ENCODE measurements at places on chromosomes 3 and 15.

DNA sequence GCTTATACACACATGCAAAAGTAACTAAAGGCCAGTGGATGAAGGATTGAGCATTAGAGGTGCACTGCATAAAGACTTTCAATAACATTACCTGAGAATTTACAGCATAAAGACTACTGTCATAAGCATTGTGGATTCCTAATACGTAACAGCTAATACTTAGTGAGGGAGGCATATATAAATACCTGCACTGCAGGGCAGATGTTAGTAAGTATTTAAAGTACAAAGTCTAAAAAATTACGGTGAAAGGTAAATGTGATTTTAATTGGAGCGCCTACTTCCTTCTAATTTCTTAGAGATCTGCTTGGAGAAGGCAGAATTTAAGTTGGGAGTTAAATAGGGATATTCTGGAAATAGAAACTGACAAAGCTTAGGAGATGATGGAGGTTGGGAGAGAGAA, 25.4 kb upstream of the TRPM7 start:
- no peak for DNase-seq

- no peak for DNase-seq
Measured at GRCh38 chr3:196916221-196916620, 26.1 kb downstream of the NCBP2 start.

GRCh38 chr15:23074684-23075083, 35.3 kb upstream of the TUBGCP5 start:
- no peak for DNase-seq

GRCh38 chr15:22265056-22265945, 185.0 kb downstream of the OR4M2 start:
- no peak for DNase-seq

GRCh38 chr15:46616033-46616432, 981.2 kb downstream of the SQOR start:
- DNase-seq, result no peak

DNA sequence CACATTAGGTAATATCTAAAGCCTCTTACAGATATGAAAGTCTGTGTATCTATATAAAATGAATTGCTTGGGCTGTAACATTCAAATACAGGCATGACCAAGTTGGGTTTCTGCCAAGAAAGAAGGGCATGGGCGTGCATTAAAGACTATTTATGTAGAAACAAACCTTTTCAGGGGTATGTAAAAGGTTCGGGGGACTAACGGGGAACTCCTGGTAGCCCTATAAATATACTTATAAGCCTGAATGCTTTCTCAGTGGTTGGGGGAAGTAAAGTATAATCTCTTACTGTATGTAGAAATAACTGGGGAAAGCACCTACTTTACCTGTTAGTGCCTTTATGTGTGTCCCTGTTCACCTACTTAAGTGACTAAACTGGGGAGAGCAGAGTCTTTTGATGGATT, 154.5 kb upstream of the TBL1XR1 start:
- no peak for DNase-seq

DNA sequence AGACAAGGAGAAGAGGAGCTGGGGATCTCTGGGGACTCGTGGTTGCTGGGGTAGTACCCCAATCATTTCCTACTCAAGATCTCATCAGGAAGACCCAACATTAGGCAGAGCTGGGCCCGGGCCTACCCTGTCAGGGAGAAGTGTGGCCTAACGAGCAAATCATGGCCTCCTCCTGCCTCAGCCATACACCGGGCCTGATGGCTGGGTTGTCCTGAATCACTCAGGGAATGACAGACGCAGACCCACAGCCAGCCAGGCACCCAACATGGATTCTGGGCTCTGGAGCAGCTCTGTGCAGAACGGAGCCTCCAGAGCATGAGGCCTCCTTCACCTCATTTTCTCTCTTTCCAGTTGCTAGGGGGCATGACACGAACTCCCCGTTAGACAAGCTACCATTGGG, 19.7 kb downstream of the ITGA11 start:
- no peak for DNase-seq

- no peak for DNase-seq
Measured at GRCh38 chr3:103083848-103084631, 649.2 kb downstream of the ZPLD1 start.

GRCh38 chr3:111071257-111072030, at the start of gene NECTIN3:
NECTIN3 (plus strand) TSS chr3:111071816; CDS start chr3:111072018, 202 bp downstream.
- DNase-seq, result peak; percentile 66

- DNase-seq, result no peak
Measured at GRCh38 chr15:54829821-54830220, 366.9 kb downstream of the RSL24D1 start.

DNA sequence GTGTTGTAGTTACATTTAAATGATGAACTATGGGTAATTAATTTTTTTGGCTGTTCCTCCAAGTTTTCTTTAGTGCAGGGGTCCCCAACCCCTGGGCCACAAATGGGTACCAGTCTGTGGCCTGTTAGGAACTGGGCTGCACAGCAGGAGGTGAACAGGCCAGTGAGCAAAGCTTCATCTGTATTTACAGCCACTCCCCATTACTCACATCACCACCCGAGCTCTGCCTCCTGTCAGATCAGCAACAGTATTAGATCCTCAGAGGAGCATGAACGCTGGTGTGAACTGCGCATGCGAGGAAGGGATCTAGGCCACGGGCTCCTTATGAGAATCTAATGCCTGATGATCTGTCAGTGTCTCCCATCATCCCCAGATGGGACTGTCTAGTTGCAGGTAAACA, 75.9 kb upstream of the RPL35A start:
- no peak for DNase-seq

GRCh38 chr15:29090617-29091466, 178.8 kb downstream of the NSMCE3 start:
- DNase-seq, result no peak

DNA sequence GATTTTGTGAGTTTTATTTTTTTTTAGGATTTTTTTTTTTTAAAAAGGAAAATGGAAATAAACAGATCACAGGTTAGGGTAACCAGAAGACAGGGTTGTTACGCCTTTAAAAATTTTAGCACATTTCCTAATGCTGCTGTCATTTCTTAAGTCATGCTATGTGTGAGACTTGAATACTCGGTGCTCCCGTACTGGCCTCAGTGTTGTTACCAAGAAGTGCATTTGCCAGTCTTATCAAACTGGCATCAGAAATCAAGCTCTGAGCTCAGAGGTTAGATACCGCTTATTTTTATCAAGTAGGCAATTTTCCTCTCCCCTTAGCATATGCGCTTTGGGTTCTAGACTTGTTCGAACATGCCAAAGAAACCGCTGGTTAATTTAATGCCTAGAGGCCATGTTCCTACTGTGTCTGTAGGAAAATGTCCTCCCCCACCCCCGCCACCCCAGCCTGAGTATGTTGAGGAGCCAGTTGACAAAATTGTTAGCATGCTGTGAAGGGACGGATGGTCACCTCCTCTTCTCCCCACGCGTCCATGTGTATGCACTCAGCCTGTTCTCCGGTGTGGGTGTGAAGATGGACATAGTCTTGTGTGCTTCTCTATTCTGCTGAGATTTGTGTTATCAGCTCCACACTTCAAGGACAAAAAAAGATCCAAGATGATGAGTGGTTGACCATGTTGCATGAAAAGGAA, 88.9 kb downstream of the ITPR1 start:
- DNase-seq, result no peak

DNA sequence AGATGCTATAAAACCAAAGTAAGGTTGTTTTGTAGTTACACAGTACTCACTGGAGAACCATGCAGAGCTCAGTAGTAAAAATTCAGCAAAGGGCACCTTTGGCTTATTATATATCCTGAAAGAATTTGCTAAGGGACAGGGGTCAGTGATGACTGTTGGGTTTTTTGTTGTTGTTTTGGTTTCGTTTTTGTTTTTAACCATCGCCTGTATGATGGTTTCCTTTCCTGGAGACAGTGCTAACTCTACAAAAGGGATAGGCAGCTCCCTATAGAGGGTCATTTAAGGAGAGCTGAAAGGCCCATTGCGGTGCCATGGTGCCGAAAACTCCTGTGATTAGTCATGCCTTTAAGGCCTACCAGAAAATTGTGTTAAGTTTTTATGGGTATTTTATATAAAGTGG, 118.2 kb upstream of the GOLIM4 start:
- DNase-seq, result no peak

DNA sequence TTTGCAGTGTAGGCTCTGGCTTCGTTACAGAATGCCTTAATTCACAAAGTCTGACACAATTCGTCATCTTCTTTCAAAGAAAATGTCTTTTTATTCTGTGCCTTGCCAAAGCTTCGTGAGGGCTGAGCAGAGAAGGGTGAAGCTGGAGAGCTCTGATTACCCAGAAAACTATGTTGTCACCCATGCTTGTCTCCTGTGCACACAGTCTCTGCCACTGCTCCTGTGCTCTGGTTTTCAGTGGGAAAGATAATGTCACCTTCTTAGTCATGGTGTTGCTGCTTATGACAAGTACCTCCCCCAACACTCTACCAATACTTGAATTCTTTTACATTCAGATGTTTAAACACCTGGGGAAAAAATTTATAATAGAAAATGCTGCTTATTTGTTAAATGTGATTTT, 509.2 kb upstream of the GRM7 start:
- no peak for DNase-seq

DNA sequence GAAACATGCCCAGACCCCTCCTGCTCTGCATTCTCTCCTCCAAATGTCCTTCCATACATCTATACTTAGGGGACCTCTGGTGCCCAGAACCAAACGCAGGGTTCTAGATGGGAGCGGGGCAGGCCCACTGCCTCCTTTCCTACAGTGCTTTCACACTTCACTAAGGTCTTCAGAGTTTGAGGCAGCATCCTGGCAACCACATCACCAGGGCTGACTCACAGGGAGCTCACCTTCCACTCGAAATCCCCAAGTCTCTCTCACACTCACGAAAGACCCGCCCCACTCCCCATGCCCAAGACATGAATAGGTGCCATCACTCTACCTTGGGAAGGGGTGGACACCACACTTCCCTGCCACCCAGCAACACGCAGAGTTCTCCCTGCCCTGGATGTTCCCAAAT, 18.9 kb downstream of the HOMER2 start:
- no peak for DNase-seq

- no peak for DNase-seq
Measured at GRCh38 chr15:99100245-99101173, 4.4 kb upstream of the SYNM start.

DNA sequence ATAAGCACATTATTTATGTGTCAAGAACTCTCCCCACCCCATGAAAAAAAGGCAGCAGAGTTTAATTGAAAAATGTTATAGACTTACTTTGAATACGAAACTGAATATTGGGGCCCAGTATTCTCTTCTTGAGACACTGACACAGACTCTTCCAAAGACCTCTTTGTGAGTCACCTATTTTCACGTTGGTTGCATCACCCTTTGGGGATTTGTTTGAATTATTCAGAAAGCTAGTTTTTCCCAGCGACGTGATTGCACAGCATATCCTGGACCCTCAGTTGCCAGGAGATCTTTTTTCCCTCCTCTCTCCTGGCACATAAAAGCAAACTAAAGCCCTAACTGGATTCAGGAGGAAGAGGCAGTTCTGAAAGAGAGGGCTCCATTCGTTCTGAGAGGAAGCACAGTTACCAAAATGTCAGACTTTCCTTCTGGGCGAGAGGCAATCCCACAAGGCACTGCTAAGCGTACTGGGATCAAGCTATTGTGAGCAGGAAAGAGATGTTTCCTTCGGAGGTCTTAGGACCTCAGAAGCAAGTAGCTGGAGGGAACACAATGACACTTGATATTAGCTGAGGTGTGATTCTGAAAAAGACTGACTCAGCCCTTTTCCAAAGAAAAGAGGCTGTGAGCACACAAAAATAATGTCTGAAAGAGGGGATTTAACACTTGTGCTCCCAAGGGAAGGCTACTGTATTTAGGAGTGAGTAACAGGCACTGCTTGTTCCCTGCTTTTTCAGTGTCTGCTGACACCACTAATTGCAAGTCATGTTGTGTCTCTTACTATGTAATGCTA, 65.8 kb upstream of the CADPS start:
- DNase-seq, result no peak

All from stimulated activated CD8-positive, alpha-beta memory T cell treated with anti-CD3 and anti-CD28 coated beads, Interleukin-4, amount 100 ng/mL, for 1 hour (primary cell).